ENCODE measurements at places on chromosomes 4 and X. TPM values are rescaled to one million over a fixed set of nuclear protein-coding genes. Genes with fewer than 3 reads are reported as not detected.

RASSF6 gene
- 1.7 TPM for total RNA-seq

SSX2B gene
- total RNA-seq: not detected

DCK gene
- 25.3 TPM for total RNA-seq

DNA sequence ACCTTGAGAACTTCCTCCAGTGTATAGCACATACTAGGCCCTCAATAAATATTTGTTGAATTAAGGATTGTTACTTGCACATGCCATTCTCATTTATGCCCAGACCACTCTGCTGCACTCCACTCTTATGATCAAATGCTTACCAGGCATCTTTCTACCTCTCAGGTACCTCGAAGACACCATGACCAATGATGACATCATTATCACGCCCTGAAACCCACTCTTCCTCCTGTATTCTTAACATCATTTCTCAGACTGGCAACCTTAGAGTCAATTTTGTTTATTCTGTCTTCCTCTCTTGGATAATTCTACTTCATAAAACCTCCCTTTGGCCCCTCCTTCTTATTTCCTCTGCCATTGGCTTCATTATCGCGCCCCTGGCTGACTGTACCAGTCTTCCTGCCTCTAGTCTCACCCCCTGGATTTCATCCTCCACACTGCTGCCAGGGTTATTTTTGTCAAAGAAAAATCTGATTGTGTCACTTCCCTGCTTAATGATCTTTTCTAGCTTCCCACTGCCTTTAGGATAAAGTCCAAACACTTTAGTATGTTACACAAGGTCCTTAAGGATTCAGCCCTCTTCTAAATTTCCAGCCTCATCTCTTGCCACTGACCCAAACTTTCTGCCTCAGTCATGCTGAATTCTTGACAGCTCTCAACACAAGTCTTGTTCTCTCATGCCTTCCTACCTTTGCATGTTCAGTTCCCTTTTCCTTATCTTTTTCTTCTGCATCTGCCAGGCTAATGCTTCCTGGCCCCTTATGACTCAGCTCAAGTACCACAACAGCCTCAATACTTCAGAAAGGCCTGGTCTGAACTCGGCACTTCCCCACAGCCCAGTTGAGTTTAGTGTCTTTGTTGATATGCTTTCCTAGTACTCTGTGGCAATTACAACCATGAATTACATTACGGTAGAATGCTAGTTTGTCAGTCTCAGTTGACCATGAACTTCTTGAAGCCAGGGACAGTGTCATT is 45.8 kb downstream of the HDAC8 start:
- no peak for DNase-seq

DNA sequence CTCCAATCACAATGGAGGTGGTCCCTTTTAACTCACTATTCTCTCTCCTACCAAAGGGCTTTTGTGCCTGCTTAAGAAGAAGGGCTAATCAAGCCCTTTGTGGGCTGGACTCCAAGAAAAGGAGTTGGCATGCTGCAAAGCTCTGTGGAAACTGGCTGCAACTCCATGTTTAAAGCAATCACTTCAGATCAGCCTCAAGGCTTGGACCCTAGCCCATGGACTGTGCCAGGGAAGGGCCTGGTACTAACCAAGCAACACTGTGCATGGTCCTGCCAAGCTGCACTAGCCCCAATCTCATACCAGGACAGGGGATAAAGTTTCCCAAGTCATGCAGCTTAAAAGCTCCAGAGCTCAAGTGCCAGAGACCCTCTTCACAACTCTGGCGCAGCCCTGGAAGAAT is 86.7 kb downstream of the ATP8A1 start:
- DNase-seq: no peak

- no peak for DNase-seq
Observed at GRCh38 chrX:2610246-2611170, 80.6 kb upstream of the CD99 start.

- DNase-seq: no peak
Observed at GRCh38 chr4:113116414-113117357, 67.2 kb downstream of the ANK2 start.

GRCh38 chr4:122814426-122814825 is 12.2 kb upstream of the FGF2 start:
- DNase-seq: no peak

- DNase-seq: no peak
Observed at GRCh38 chrX:10142041-10142599, 14.7 kb upstream of the CLCN4 start.

DNA sequence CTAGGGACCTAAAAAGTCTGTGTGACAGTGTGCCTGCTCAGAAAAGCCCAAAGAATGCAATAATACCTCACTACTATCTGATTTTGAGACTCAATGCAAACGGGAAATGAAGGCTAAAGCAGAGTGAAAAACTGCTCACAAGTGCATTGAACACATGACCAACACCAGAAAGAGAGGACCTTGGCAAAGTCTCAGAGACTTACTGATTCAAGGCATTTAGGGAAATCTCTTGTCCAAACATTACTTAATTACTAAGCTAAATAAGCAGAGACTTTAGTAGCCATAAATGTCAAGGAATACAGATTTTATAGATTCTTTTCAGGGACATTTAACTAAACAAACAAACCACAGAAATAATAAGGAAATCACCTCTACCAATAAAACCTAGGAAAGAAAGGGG is 916.0 kb downstream of the FSTL5 start:
- no peak for DNase-seq

- no peak for DNase-seq
Observed at GRCh38 chr4:187268940-187269339, 545.3 kb upstream of the FAT1 start.

Data from T-helper 17 cell (primary cell).